ENCODE measurements at places on chromosomes 2 and 18. TPM values are rescaled to one million over a fixed set of nuclear protein-coding genes. Genes with fewer than 3 reads are reported as not detected.
A peak's percentile ranks its signal among the peaks of the same experiment; 100 is the strongest.

IL1B gene
- total RNA-seq, result 2.6 TPM

REG1A gene
- total RNA-seq, result not detected

NEU2 gene
- total RNA-seq, result not detected

DGUOK gene
- 81.2 TPM for total RNA-seq

TMEM178A gene
- total RNA-seq, result 0.43 TPM

NR4A2 gene
- not detected for total RNA-seq

ZNF385B gene
- not detected for total RNA-seq

GRCh38 chr2:34578641-34579040, 979.5 kb upstream of the FAM98A start:
- DNase-seq, result no peak

GRCh38 chr2:234687718-234688475, 191.0 kb upstream of the ARL4C start:
- DNase-seq, result no peak

DNA sequence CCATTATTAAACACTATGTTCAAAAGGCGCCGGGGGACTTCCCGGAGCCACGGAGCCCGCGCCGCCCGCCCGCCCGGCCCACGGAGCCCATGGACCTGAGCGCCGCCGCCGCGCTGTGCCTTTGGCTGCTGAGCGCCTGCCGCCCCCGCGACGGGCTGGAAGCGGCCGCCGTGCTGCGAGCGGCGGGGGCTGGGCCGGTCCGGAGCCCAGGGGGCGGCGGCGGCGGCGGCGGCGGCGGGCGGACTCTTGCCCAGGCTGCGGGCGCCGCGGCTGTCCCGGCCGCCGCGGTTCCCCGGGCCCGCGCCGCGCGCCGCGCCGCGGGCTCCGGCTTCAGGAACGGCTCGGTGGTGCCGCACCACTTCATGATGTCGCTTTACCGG, 197 bp downstream of the GDF7 start:
- no peak for DNase-seq

DNA sequence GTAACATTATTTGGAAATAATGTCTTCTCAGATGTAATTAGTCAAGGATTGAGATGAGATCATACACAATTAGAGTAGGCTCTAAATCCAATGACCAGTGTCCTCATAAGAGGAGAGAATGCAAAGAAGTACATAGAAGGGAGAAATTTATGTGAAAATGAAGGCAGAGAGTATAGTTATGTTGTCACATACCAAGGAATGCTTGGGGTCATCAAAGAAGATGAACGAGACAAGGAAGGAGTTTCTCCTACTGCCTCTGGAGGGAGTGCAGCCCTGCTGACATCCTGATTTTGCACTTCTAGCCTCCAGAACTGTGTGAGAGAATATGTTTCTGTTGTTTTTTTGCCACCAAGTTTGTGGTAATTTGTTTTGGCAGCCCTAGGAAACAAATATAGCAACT, 100.1 kb downstream of the GALNT13 start:
- DNase-seq, result no peak

- no peak for DNase-seq
These were observed 4.6 kb downstream of the ACMSD start for GRCh38 chr2:134842930-134843490.

- DNase-seq, result no peak
These were observed 633.9 kb downstream of the STK39 start for GRCh38 chr2:167613471-167613870.

DNA sequence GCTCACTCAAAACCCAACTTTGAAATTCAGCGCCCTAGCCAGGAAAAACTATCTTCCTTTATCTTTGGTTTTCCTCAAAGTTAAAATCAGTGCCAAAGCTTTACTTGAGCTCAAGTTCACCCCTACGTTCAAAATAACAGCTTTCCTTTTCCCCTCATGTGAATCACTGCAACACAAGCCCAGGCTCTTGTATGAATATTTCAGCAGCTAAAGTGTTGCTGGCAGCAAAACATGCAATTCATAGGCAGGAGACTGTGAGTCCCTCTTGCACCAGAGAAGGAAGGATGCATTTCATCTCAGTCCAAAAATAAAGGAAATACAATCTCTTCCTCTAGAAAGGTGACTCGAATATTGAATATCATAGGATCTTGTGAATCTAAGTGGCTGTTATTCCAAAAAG, 461.3 kb upstream of the SOX11 start:
- DNase-seq, result no peak

GRCh38 chr2:117989854-117990438, 23.9 kb downstream of the CCDC93 start:
- DNase-seq, result no peak

- DNase-seq, result peak; percentile 40
These were observed 1.7 kb downstream of the INPP5D start for GRCh38 chr2:233061591-233062450.

GRCh38 chr2:171247741-171248662, 87.3 kb upstream of the TLK1 start:
- no peak for DNase-seq

DNA sequence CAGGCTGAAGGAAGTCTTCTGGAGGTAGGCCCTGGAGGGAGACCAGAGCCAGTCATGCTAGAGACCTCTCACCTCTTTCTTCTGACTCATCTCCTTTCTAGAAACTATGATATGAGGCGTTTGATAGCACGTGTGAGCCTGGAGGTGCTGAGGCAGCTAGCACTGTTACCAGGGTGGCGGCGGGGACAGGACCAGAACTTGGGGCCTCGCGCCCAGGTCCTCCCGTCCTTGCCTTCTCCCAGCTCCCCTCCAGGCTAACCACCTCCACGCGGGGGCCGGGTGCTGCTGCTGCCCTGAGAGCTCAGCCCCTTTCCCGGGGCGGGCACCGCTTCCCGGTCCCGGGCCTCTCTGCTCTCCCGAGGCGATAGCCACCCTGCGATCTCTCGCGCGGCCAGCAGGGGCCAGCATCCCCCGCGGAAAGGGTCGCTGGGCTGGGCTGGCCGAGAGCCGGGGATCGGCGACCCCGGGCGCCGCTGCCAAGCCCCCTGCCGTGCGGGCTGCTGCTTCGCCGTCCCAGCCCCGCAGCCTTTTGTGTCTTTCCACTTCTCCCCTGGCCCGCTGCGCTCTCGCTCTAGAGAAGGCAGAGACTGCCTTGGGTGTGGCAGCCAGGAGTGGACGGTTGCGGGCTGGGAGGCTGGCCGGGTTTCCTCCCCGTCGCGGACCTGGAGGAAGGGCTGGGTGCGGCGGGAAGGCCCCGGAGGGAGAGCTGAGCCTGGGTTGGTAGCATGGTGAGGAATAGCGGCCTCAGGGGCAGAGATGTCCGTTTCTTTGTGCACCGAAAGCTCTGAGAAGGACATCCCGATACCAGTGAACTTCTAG, 49.1 kb downstream of the TMEM17 start:
- DNase-seq, result peak; percentile 46

DNA sequence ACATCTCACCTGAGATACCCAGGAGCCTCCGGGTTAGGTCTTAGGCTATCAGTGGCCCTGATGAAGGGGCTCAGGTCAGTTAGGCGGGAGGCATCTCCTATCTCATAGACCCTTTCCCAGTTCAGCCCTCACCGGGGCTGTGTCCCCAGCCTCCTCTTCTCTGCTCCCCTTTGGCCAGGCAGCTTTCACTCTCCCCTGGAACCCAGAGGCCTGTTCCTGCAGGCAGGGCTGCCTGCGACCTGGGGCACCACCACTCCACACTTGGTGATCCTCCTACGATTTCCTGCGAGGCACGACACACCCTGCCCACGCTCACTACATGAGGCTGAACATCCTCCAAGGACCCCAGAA, 51.2 kb downstream of the SFXN5 start:
- no peak for DNase-seq

- no peak for DNase-seq
These were observed 47.5 kb upstream of the MAP3K20 start for GRCh38 chr2:173028141-173028540.

- DNase-seq, result peak; percentile 54
These were observed 1.1 kb upstream of the CDH2 start for GRCh38 chr18:28177828-28178635.
